ENCODE measurements at places on chromosomes 5 and 9.

- no peak for DNase-seq
Observed at GRCh38 chr5:125175348-125176004, 429.0 kb upstream of the ZNF608 start.

- DNase-seq = no peak
Observed at GRCh38 chr9:80784647-80785046, 904.7 kb downstream of the TLE1 start.

GRCh38 chr5:143314659-143315058 lies 88.8 kb downstream of the NR3C1 start:
- peak; percentile 49 for DNase-seq

DNA sequence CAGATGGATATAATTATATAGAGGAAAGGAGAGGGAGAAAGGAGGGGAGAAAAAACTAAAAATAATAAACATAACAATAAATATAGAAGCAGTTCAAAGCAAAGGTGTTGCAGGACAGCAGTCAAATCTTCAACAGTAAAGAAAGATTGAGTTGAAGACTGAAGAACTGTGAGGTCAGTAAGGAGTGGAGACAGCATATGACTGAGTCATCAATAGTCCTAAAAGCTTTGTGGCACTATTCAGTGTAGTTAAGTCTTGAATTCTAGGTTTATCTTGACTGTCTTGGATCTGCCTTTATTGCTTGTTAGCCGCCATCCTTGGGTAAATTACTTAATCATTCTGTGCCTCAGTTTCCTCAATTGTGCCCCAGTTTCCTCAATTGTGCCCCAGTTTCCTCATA lies 137.0 kb downstream of the MRPS30 start:
- no peak for DNase-seq

DNA sequence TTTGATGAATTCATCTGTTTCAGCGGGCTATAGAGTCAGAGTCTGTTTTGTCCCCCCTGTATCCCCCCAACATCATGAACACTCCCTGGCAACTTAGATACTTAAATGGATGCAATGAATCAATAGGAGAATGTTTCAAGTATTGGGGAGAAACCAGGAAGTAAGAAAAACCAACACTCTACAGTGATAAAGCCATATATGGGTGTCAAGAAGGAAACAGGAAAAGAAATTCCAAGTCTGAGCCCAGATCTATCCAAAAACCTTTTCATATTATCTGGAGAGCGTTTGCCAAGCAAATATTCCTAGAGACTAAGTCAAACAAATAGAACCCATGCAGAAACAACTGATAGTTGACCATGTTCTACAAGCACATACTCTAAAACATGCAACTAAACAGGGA lies 2.3 kb upstream of the GNAQ start:
- DNase-seq = no peak

- DNase-seq = no peak
Observed at GRCh38 chr5:153257381-153257780, 233.1 kb upstream of the GRIA1 start.

- DNase-seq = no peak
Observed at GRCh38 chr5:11082404-11082945, 321.4 kb upstream of the DAP start.

DNA sequence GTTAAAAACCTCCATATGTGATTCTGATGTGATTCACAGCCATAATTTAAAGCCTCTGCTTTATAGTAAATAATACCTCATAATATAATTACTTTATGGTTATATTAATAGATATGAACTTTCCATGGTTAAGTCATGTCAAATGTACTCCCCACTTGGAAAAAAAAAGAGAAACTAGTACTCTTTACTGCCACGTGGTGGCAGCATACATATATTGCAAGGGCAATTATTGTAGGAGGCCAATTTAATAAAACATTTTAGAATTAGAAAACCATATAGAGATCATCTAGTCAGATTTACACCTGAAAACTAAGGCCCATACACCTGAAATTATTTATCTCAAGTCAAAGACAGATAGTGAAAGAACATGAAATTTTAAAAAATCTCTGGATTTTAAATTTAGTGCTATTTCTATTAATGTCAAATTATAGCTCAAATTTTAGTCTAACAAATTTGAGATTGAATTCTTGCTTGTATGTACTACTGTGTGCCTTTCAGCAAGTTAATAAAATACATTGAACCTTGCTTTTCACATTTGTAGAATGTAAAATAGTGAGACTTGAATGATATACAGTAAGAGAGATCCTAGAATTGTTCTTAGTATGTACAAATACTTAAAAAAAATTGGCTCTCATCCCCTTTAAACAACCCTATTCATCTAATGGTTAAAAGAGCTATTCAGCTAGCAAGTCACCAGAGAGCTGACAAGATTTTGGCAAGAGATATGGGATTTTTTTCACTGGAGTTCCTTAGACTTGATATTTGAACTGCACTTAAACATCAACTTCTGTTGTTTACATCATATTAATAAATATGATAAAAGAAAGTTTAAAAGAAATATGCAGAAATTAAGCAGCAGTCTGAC lies 603.8 kb downstream of the TLE4 start:
- DNase-seq = no peak

- DNase-seq = no peak
Observed at GRCh38 chr5:74471875-74472274, 168.7 kb downstream of the ENC1 start.

GRCh38 chr9:105706156-105706555 lies 11.8 kb downstream of the TMEM38B start:
- DNase-seq = no peak

- DNase-seq = no peak
Observed at GRCh38 chr5:82820188-82820587, 257.0 kb downstream of the TMEM167A start.

GRCh38 chr5:69284203-69284602 lies 48.4 kb downstream of the CCDC125 start:
- DNase-seq = no peak

- no peak for DNase-seq
Observed at GRCh38 chr9:3508521-3509291, 17.1 kb downstream of the RFX3 start.

GRCh38 chr5:124102486-124102885 lies 590.5 kb downstream of the CSNK1G3 start:
- DNase-seq = no peak

DNA sequence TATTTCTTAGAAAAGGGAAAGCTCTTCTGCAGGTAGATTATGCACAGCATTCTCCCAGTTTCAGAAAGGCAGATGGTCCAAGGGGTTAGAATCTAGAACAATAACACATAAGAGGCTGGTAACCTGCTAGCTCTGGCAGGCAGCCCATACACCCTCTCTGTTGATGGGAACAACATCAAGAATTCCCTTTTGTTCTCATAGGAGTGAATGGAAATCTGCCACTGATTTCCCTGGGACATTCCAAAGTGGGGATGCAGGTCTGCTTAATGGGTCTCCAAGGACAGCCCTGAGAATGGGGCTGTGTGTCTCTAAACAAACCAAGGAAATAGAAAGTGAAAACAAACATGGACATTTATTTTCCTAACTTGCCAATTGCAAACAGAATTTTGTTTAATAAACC lies 456.8 kb downstream of the EBF1 start:
- no peak for DNase-seq

All from HS-5 (cell line).